ENCODE measurements at places on chromosomes 5 and 9. TPM values are rescaled to one million over a fixed set of nuclear protein-coding genes. Genes with fewer than 3 reads are reported as not detected.

The ELAVL2 gene
- 1.1 TPM for total RNA-seq

The ARID3C gene
- total RNA-seq = not detected

The RABEPK gene
- 25.6 TPM for total RNA-seq

The INSL4 gene
- total RNA-seq = not detected

The SOHLH1 gene
- total RNA-seq = not detected

The TNFSF8 gene
- 9.8 TPM for total RNA-seq

The VLDLR gene
- 7.5 TPM for total RNA-seq

The FOXD4L6 gene
- total RNA-seq = 0.15 TPM

The ZNF618 gene
- 10.4 TPM for total RNA-seq

The TNFSF15 gene
- 2.0 TPM for total RNA-seq

The ESM1 gene
- 0.48 TPM for total RNA-seq

The IFNA2 gene
- not detected for total RNA-seq

The CDKN2B gene
- total RNA-seq = 18.4 TPM

The SLC34A3 gene
- total RNA-seq = not detected

GRCh38 chr5:154542581-154542980, 64.6 kb upstream of the HAND1 start:
- DNase-seq = no peak

- no peak for DNase-seq
Observed at GRCh38 chr9:116812231-116813030, 125.3 kb downstream of the TRIM32 start.

DNA sequence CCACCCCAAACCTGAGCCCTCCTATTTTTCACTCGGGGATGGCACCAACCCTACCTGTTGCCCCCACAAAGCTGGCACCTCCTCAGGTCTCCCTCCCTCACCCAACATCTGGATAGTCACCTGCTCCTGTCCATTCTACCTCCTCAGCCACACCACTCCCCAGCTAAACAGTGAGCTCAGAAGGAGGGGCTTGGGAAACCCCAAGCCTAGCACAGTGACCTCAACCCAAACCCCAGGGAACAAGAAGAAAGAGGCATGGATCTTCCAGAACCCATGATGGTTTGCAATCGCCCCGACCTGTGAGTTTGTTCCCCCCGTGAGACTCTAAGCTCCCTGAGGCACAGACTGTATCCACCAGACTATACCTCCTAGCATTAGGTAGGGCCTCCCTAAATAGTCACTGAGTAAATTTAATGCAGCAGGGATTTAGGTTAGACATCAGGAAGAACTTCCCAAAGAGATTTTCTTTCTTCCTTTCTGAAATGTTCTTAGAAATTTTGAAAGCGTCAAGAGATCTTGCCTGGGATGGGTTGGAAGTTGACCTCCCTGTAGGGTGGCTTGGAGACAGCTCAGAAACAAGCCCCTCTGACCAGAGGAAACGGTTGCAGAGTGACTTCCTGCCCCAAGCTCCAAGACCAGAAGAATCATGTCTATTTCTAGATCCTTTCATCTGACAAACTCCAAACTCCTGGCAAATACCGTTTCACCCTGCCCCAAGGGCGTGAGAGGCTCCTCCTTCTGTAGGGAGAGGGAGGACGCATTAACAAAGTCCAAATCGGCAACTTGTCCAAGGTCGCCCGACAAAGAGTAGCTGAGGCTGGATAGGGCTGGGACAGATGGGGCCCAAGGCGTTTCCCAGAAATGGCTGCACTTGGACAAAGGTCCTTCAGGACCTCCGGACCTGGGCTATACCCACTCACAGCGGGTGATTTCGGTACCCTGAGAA, 4.1 kb downstream of the FIBCD1 start:
- DNase-seq = no peak

- DNase-seq = no peak
Observed at GRCh38 chr5:52709167-52709925, 78.4 kb upstream of the ITGA1 start.

DNA sequence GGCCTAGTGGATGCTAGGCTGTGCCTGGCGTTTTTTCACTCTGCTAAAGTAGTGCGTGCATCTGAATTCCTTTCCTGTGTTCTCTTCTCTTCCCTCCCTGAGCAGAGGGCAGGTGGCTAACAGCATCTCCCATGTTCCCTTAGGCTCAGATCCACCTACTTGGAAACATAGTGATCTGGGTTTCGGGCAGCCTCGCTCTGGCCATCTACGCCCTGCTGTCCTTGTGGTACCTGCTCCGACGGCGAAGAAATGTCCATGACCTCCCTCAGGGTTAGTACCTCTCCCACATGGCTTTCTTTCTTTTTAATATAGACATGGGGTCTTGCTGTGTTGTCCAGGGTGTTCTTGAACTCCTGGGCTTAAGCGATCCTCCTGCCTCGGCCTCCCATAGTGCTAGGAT, 9.9 kb downstream of the UCK1 start:
- DNase-seq = no peak

- DNase-seq = no peak
Observed at GRCh38 chr9:76423216-76424177, 29.3 kb upstream of the RFK start.

- no peak for DNase-seq
Observed at GRCh38 chr9:96038271-96038670, 162.8 kb downstream of the ERCC6L2 start.

DNA sequence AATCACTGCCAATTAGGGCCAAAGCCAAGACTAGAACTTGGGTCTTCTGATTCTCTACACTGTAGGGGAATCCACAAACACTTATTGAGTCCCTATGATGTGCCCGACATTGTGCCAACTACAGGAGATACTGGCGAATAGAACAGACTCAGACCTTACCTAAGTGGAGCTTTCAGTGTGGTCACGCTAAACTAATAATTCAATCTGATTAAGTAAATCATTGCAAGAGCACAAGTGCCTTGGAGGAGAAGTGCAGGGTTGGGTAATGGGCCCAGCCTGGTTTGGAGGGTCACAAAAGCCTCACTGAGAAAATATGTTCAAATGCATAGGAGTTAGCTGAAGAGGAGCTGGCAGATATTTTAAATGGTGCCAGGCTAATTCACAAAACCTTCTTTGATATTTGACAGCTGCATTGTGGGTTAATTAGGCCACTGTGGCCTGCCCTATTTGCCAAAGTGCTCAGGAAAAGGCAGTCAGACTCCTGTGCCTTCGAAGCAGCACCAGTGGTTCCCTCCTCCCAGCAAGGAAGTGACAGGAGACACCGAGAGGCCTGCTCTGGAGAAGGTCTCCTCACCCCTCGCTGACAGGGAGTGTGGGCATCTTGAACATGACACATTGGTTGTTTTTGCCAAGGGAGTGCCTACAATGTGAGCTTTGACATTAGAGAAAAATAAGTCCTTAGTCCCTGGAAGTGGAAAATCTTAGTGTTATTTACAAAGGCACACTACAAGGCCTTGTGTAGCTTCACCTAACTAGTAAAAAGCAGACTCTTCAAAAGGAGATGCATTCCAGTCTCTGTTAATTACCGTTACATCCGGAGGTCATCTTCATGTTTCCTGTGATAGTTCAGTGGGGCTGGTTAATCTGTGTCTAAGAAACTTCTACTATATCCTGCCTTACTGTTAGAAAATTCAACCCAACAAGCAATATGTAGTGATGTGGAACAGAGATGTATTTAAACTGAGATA, 24.1 kb upstream of the TRAF1 start:
- DNase-seq = no peak

DNA sequence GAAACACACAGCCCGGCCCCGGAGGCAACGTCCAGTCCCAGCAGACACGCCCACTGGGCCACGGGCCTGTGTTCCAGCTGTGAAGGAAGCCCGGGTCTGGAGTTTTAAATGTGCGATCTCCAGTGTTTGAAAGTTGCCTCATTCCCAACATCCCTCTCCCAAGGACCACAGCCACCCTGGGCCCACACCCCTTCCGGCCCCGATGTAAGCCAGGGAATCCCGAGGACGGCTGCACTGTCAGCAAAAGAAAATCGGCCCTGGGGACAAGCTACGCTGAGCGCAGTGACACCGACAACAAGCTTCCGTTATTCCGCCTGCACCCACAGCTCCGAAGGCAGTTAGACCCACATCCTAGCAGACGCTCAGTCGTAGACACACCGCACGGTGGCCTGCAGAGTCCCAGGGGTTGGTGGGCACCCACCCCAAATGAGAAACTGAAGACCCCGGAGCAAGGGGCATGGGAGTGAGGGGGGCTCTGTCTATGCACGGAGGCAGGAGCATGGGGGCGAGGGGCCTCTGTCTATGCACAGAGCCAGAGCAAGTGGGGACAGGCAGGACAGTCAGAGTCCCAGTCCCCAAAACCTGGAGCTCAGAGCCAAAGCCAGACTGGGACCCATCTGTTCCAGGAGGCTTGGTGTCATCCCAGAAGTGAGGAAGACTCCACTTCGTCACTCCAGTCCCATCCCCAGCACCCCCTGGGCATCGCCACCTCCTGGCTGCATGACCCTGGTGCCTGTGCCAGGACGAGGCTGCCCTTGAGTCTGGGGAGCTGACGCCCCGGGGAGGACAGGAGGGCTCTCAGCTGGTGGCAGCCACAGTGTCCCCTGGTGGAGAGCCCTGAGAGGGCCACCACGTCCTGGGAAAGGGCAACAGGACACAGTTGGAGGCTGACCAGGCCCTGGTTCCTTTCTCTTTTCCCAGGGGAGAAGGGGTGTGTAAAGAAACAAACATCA, 23.4 kb downstream of the GLT6D1 start:
- peak; percentile 7 for DNase-seq

DNA sequence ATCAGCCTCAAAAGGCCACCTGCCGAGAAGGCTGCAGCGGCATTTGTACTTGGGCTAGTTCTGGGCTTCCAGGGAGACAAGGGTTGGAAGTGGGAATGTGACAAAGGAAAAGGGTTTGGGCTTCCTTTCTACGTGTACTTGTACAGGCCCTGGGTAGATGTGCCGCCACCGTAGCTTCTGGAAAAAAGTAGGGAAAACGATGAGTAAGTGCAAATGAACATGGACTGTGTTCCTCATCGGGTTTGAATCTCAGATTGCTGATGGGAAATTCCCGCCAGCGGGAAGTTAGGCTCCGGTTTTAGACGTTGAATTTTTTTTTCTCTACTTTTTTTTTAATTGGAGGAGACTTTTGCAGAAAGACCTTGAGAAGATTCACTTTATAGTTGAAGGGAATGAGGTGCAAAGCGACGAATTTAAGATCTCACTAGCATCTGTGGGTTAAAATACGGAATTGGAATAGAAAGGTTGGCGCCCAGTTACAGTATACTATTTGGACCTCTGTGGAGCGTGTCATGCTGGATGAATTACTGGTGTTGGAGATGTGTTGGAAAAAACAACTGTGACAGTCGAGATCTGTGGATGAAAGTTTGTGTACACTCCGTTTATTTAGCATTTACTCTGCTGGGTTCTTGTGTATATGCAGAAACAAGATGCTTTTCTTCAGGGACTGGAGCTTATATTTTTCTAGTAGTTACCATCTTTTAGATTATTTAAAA, 1.2 kb downstream of the G3BP1 start:
- no peak for DNase-seq

DNA sequence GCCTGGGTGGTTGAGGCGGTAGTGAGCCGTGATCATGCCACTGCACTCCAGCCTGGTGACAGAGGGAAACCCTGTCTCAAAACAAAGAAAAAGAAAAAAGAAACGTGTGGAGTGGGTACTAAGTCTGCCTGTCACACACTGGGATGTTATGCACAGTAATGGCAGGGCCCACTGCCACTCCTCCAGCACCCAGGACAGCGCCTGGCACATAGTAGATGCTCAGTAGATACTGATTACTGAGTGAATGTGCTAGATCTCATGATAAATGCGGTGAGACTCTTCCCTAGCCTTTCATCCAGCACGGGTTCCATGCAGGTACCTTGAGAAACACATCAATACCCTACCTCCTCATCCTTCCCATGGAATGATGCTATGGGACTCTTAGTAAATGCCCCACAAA, 87.4 kb upstream of the HSPA9 start:
- DNase-seq = no peak

DNA sequence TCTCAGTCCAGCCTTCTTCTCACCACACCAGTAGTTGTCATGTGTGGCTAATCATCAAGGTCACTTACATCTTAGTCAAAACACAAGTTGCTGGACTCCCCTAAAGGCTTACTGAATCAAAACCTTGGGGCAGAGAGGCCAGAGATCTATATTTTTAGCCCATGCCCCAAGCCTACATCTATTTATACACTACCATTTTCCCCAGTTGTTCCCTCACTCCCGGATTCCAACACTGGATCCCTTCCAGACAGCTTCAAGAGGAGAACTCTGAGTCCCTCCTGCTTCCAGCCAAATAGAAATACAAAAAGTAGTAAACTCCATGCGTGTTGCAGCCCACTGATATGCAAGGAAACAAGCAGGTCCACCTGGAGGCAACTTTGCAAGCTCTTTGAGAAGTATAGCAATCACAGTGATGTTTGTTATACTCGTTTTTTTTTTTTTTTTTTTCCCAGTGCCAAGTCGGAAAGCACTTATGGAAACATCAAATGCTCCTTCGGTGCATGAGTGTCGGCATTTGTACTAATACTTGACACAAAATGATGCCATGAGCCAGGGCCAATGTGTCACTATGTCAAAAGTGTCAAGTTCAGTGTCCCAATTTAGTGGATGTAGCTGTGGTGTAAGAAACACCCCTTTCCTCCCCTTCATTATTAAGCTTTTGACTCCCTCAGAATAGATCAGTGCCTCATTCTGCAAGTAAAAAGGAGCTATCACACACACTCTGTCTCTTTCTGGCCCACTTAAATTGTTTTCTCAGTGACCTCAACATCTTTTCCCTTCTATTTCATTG, 594.2 kb upstream of the SGCD start:
- DNase-seq = no peak

GRCh38 chr9:137302118-137302448, at the start of gene NRARP:
Gene NRARP (minus strand): TSS chr9:137302271. CDS start chr9:137301928, 343 bp downstream.
- peak; percentile 89 for DNase-seq

- no peak for DNase-seq
Observed at GRCh38 chr9:122860319-122861142, 32.1 kb upstream of the PDCL start.

DNA sequence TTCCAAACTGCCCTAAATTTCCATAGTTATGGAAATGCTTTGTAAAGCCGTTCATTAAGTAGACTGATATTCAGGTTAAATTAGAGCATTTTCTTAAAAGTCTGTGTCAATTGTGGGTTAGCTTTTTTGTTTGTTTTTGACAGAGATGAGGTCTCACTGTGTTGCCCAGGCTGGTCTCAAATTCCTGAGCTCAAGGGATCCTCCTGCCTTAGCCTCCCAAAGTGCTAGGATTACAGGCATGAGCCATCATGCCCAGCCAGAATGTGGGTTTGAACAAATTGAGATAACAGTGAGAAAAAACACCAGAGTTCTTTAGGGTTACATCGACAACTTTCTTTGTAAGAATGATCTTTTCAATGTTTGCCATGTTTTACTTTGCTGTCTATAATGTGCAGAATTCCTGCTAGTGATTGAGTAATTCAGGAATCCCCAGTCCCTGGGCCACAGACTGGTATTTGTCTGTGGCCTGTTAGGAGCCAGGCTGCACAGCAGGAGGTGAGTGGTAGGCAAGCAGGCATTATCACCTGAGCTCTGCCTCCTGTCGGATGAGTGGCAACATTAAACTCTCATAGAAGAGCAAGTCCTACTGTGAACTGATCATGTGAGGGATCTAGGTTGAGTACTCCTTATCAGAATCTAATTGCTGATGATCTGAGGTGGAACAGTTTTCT, 80.5 kb downstream of the RAI14 start:
- DNase-seq = no peak

DNA sequence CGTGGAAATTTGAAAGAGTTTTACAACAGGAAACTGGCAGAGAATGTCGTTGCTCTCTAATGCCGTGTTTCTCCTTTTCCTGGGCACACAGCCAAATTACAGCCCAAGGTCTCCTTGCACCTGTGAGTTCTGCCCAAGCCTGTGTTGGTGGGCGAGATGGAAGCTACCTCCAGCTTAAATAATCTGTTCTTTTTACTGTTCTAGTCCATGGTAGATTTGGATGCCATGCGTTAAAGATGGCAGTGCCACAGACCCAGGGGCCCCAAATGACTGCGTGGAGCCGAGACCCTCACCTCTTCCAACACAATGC, 92.6 kb upstream of the IRX4 start:
- DNase-seq = no peak

- DNase-seq = no peak
Observed at GRCh38 chr5:129387944-129388343, 72.2 kb upstream of the ADAMTS19 start.
